Activated CD4-positive, alpha-beta T cell treated with anti-CD3 and anti-CD28 coated beads for 36 hours (primary cell): ENCODE measurements at places on chromosomes 3 and 15.

- peak; percentile 7 for DNase-seq
Observed at GRCh38 chr15:75532413-75533250, 46.5 kb downstream of the PTPN9 start.

- DNase-seq = no peak
Observed at GRCh38 chr15:83163032-83163431, 44.6 kb downstream of the HDGFL3 start.

- no peak for DNase-seq
Observed at GRCh38 chr15:69658411-69658945, 205.9 kb downstream of the RPLP1 start.

DNA sequence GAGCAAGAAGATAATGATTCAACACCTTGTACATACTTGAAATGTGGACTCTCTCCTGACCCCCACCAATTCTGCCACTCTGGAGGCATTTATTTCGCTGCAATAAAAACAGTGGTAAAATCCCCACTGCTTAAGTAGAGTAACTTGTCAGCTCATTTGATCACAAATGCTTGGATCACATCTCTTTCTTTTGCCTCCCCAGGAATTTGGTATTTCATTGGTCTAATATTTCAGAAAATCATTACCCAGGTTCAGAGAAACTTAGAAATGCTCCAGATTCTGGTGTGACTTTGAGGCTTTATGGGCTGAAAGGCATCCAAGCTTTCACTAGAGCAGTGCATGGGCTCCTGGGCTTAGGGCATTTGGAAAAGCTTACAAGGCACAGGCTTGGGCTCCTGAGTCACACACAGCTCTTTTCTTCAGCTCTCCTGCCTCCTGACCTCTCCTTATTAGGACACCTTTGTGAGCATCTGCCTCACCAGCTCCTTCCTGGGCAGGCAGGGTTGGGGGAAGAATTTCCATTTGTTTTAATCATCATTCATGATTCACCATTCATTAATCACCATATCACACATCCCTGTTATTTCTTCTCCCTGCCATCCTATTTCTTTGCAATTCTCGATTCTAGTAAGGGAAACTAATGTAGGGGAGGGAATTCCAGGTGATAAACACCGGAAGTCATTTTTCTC lies 22.5 kb downstream of the CDCP1 start:
- no peak for DNase-seq

DNA sequence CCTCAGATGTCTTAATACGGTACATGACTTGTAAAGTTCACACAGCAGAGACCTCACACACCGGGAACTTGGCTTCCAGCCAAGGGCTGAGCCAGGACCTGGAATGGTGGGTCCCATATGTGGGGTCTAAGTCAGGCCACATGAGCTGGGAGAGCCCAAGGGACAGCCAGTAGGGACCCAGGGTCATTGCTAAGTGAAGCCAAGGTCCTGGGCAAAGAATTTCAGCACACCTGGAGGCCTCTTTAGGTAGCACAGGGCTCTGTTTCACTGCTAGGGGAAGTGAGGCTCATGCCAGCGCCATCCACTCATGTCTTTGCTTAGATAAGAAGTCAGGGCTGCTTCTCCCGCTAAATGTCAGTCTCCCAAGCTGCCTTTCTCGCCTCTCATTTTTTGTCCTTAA lies 116.6 kb upstream of the TLE3 start:
- DNase-seq = no peak

DNA sequence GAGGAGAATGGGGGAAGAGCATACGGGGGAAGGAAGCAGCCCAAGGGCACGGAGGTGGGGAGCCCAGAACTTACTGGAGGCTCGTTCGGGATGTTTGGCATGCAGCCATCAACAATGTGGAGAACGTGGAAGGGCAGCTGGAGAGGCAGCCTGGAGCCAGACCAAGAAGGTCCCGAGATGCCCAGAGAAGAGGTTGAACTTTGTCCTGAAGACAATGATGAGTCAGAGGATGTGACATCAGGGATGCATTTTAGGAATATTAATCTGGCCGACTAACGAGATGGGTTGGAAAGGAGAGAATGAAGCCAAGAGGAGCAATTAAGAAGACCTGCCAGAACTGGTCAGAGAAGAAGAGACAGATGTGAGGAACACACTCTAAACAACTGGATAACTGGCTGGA lies 98.2 kb downstream of the SRGAP3 start:
- no peak for DNase-seq

- no peak for DNase-seq
Observed at GRCh38 chr15:44231842-44232241, 36.8 kb upstream of the FRMD5 start.

DNA sequence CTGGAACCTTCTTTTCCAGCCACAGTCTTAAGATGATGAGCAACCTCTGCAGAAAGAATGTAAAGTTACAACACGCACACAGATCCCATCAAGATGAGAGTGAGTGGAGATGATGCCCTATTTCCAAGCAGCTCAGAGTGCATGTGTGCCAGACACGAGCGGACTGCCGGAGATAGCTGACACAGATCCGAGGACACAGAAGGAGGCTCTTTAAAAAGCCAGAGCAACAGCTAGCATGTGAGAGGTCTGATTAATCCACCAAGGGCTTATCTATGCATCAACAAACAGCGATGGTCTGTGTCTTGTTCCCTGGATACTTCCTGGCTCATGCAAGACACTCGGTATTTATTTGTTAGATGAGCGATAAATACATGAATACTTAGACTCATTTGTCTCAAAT lies 128.6 kb upstream of the DLG1 start:
- no peak for DNase-seq

DNA sequence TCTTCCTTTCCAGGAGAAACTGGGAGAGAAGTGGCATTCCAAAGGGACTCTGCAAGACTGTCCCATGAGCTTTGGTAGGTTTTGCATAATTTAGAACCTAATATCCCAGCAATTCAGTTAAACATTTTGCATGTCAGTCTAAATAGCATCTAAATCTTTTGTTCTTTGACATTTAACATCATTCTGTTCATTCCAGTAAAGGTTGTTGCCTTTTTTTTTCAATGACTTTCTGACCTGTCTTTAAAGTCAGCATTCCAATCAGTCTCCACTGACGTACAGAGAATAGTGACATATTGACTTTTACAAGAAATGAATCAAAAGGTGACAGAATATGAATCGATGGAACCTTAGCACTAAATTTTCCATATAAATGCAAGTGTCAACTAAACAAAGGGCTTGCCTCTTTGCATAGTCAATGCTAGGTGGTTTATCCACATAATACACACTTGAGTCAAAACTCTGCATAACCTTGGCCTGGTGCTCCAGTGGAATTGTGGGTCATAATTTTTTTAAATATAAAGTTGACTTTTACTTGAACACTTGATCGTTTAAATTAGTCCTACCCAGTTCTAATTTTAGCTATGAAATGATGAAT lies 370.1 kb downstream of the CNTN6 start:
- no peak for DNase-seq

GRCh38 chr3:39434574-39434973 lies 28.1 kb downstream of the RPSA start:
- DNase-seq = no peak

DNA sequence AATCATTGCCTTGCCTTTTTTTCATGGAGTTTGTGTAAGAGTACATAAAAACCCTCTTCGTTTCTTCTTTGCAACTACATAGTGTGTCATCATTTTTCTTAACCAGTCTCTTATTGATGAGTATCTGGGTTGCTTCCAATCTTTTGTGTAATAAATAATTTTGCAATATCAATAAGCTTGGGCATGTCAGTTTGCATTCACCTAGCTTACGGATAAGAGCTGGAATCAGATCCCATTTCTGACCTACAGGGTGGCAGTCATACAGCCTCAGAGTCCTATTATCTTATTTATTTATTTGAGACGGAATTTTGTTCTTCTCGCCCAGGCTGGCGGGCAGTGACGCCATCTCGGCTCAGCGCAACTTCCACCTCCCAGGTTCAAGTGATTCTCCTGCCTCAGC lies 18.3 kb downstream of the ANP32A start:
- no peak for DNase-seq

DNA sequence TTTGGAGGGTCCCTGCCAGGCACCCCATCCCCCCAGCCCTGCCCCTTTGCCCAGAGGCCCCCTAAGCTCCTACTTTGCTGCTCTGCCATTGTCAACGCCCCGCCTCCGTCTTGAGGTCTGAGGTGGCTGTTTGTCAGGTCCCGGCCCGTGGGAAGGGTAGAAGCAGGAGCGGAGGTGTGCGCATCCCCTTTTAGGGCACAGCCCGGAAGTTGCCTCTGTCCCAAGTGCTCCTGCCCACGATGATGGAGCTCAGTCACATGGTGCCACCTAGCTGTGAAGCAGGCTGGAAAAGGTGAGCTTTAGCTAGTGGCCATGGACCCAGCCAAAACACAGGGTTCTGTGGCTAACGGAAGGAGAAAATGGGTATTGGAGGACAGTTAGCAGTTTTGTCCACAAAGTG lies 28.5 kb upstream of the LCTL start:
- DNase-seq = no peak

DNA sequence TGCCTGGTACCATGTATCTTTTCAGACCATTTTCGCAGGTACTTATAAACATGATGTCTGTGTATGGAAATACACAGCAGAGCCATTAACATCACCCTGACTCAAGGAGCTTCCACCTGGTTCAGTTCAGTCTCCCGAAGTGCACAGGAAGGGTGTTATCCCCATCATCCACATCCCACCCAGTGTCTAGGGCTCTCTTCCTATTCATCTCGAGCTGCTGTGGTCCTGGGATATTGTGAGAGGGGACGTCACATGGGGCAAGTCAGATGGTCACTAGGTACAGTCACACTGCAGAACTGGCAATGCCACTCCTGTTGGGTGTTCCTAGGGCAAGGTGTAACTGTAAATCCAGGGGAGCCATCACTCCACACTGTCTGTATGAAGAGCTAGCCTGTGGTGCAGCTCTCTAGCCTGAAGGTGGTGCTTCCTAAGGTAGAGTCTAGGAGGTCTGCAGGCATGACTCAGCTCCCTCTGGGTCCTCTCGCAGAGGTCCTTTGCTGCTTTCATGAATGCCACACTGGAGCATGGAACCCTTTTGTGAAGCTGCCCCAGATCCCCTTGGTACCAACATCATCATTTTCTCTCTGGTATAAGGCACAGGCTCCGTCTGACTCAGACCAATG lies 13.9 kb downstream of the ISLR2 start:
- no peak for DNase-seq

- no peak for DNase-seq
Observed at GRCh38 chr3:171236265-171237008, 209.9 kb upstream of the SLC2A2 start.

DNA sequence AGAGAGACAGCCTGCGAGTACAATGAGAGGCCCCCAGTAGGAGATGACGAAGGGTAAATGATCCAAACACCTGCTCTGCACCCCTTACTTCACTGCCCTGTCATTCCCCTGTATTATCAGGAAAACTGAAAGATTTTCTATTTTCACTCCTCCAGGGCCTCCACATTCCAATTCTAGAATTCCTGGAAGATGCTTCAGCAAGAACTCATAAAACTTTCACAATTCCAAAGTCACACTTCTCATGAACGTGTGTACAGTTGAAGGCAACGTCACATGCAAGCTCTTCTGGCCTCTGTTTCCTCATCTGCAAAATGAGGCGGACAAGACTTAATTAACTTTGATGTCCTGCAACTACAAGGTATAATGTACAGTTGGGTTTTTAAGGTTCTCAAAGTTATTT lies 62.8 kb upstream of the SPATA12 start:
- no peak for DNase-seq

- no peak for DNase-seq
Observed at GRCh38 chr3:191987831-191988350, 526.9 kb downstream of the PYDC2 start.

DNA sequence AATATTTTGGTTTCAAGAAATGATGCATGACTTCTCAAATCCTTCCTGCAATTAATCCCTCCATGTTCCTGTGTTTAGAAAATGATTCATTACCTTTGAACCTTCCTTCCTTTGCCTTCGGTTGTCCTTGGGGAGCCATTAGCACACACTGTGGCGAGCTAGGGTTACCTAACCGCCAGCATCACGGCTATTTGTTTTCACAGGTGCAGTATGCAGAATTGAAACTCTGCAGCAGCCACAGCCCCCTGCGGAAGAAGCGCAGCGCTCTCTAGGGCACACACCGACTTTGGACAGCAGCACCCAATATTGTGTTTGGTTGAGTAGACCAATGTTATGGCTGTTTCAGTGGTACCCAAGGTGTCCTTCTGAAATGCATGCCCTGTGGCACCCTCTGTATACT lies 247.4 kb downstream of the MCTP2 start:
- DNase-seq = no peak

- no peak for DNase-seq
Observed at GRCh38 chr3:14990780-14991148, 43.4 kb downstream of the NR2C2 start.

- DNase-seq = no peak
Observed at GRCh38 chr3:164231718-164232117, 846.6 kb downstream of the SI start.

DNA sequence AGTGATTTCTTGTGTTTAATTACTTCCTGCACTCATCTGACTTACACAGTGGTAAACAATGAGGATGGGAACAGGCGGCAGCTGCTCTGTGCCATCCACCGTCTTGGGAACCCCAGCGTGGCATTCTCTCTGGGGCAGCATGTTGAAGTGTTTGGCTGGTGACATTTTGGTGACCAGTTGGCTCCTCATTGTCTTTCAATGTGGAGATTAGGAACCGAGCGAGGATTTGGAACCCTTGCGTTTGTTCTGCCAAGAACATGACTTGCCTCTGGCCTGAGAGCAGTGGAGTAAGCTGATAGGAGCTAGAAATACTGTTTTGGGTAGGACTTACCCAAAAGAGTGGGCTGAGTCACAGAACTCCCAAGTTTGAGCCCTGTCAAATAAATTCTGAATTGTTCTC lies 88.8 kb downstream of the IGF1R start:
- DNase-seq = no peak

DNA sequence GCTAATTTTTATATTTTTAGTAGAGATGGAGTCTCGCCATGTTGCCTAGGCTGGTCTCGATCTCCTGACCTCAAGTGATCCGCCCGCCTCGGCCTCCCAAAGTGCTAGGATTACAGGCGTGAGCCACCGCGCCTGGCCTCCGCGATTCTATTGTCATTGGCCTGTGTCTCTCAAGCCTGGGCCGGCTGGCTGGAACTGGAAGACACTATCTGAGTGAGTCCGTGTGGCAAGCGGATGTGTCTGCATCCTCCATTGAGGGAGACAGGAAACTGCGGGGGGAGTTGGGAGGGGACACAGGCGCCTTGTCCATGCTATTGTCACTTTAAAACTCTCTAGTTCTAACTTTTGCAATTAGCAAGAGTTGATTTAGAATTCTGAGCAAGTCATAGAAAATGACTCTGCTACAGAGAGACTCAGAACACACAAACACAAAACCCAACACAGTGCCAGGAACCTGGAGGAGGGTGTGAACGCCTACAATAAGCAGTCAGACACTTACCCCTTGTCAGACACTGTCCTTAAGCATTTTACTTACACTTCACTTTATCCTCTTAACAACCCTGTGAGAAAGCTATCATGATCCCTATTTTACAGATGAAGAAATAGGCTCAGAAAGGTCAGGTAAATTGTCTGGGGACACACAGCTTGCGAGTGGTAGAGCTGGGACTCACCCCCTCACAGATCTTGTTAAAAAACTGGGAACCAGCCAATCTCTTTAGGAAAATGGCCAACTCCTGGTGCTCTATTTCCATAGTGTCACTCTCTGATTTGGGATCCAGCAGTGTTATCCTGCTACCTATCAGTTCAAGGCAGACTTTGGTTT lies 38.7 kb downstream of the ANP32A start:
- DNase-seq = peak; percentile 72

GRCh38 chr3:20462226-20462625 lies 276.2 kb upstream of the SGO1 start:
- no peak for DNase-seq

GRCh38 chr3:54343495-54343894 lies 221.1 kb downstream of the CACNA2D3 start:
- DNase-seq = no peak
